T-helper 22 cell (primary cell): ENCODE measurements at places on chromosomes 3 and 15.

DNA sequence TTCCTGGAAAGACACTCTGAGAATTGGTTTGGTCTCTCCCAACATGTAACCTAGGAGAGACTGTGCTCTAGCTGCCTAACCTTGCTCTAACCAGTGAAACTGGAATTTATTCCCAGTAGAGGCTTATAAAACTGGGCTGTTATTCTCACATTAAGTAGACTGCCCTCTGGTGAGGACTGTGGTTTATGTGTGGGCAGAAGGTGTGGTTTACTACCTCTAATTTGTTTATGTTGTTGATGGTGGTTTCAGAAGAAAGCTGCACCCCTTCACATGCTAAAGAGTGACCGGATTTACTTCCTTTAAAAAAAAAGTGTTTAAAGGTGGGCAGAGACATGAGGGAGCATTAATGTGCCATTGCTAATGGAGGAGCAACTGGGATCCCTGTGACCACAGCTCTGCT is 273.2 kb downstream of the MECOM start:
- no peak for DNase-seq

- no peak for DNase-seq
These were observed 144.6 kb downstream of the DUT start for GRCh38 chr15:48475600-48476395.

DNA sequence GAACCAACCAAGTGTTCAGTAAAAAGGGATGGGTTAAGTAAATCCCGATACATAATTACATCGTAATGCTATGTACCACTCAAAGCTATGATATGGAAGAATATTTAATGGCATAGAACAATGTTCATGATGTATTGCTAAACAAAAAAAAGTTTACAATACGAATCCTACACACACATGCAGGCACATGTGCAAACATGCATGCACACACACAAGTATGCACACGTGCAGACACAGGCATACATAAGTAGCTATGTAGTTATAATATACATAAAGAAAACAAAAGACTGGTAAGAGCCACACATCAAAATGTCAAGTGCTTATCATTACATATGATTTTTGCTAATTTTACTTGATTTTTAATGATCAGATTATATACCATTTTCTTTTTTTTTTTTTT is 74.2 kb downstream of the ARRDC4 start:
- no peak for DNase-seq

- DNase-seq, result no peak
These were observed 71.8 kb upstream of the SCN5A start for GRCh38 chr3:38721207-38721772.

- no peak for DNase-seq
These were observed 149.1 kb upstream of the LRRFIP2 start for GRCh38 chr3:37323494-37323893.

GRCh38 chr3:169558371-169558770 is 105.1 kb downstream of the MECOM start:
- no peak for DNase-seq

DNA sequence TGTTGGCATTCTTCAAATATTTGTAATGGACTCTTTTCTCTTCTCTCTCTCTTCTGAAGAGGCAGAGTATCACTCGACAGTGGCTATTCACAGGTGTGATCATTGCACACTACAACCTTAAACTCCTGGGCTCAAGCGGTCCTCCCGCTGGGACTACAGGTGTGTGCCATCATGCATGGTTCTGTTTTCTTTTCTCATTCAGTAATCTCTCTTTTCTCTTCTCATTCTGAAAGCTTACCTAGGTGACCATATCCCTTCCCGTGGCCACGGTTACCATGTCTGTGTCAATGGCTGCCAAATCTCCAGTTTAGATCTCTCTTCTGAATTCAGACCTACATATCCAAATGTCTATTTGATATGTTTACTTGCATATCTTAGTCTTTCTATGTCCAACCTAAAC is 96.3 kb downstream of the SOX2 start:
- no peak for DNase-seq

DNA sequence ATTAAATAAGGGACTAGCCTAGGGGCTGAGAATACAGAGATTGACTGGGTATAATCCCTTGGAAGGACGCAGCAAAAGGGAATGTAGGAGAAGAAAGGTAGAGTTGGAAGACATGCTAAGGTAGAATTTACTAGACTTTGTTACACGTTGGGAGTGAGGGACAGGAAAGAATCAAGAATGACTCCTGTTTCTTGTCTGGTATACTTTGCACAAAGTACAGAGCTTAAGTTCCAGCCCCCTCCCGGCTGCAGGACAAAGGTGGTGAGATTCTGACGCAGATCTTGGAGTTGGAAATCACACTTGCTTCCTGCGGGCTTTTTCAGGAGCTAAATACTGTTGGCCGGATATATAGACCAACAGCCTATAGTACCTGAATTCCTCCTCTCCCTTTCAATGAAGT is 895 bp downstream of the HYKK start:
- no peak for DNase-seq
